ENCODE measurements at places on chromosomes 4 and X.

DNA sequence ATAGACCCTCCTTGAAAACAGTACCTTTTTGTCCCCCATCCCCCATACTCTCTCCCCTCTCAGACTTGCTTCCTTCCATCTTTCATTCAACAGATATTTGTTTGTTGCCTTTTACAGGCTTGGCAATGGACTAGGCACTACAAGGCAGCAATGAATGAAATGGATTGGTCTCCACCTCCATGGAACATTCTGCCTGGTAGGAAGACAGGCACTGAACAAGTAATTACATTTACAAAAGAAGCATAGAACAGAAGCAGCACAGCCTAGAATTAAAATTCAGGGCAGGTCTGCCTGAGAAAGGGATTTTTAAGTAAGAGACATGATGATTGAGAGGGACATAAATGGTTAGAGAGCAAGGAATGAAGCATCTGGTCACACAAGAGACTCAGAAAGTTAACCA lies 346.1 kb downstream of the GRXCR1 start:
- DNase-seq: no peak

DNA sequence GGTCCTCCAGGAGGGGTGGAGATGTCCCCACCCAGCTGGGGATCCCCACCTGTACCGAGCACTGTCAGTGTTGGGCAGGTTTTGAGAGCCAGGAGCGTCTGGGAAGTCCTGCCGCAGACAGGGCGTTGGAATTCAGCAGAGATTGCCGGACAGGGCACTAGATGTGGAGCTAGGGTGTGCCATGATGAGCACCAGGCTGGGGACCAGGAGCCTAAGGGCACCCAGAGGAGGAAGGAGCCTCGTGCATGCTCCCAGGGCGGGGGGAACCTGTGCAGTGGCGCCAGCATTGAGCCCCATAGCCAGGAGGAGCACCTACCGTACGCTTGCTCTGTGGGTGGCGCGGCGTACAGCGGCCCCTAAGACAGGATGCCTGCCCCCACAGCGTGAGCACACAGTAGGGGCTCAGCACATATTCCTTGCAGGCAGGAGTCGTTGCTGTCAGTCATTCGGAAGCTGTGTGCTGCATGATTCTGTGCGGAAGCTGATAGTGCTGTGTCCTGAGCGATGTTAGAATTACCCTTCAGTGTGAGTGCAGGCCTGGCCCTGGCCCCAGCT lies 18.8 kb upstream of the TADA2B start:
- no peak for DNase-seq

GRCh38 chrX:101078716-101079598 lies at the start of gene TMEM35A:
Gene TMEM35A (plus strand): TSS chrX:101078879. CDS start chrX:101079003, 124 bp downstream.
- no peak for DNase-seq

- no peak for DNase-seq
Measured at GRCh38 chr4:151692821-151693673, 67.8 kb downstream of the GATB start.

DNA sequence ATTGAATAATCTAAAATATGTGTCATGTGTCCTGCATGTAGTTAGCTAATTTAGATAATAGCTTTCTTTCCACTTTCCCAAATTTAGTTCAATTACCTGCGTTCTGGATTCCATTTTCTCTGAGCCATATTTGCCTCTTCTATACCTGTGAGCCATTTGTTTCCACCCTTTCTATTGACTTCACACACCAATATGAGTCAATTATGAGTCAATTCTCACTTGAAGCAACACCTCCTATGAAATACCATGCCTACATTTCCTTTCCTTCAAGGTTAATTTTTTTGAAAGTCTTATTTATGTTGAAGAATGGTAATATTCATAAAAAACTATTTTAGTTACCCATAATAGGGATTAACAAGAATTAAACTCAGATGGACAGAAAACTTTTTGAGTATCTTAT lies 25.8 kb downstream of the NPY2R start:
- DNase-seq: no peak

DNA sequence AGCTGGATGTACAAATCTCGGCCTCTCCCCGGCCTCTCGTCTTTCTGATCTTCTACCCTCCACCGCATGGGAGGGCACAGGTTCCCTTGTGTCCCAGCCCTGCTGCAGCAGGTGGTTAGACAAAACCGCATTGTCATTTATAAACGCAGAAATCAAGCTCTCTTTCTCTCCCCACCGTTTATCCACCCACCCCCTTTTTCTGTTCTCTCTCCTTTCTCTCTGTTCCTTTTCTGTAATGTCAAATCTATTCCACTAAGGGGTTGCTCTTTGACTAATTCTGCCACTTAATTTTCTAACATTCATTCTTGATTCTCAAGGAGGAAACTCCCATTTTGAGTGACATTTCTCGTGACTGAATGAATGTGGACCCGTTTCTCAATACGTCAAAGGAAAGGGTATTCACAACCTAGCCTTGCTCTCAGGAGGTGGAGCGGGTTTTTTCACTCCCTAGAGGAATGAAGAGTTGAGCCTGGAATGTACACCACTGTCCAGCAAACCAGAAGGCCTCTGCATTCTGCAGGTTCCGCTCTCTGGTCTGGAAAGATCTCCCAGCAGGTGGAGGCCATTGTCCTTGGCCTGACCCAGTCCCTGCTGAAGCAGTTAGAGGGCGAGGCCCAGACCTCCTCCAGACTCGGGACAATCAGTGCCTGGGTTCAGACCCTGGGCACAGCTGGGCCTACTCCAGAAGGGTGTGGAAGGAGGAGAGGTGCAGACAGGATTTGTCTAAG lies 70.9 kb upstream of the ENPP6 start:
- no peak for DNase-seq

- no peak for DNase-seq
Measured at GRCh38 chr4:24890561-24891126, 22.2 kb downstream of the CCDC149 start.

- DNase-seq: no peak
Measured at GRCh38 chr4:137394018-137394417, 138.3 kb downstream of the PCDH18 start.

DNA sequence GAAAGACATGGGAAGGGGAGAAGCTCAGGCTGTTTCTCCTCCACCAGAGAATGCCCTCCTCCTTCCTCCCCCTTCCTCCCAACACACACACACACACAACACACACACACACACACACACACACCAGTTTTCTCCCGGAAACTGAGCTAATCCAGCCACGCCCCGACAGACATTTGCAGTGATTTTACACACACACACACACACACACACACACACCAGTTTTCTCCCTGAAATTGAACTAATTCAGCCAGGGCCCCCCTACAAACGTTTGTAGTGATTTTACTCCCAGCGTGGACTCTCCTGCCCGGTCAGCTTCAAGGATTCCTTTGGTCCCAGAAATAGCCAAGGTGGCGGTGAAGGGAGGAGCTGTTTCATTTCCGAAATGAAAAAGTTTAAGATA lies 32.9 kb upstream of the STX18 start:
- no peak for DNase-seq

DNA sequence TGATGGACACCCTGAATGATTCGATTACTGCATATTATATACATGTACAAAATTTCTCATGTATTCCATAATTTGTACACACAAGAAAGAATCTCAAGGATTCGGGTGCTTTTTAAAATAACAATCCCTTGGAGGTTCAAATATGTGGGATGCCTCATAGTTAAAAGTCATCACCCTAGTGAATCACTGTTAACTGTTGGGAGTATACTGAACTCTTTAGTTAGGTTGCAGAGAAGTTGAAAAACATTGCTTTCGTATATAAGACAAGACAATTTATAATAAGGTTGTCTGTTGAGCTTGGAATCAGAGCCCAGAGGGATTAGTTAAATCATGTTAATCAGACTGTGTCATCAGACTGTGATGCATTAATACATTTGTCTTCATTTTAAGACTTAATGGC lies 15.6 kb downstream of the DCK start:
- no peak for DNase-seq

DNA sequence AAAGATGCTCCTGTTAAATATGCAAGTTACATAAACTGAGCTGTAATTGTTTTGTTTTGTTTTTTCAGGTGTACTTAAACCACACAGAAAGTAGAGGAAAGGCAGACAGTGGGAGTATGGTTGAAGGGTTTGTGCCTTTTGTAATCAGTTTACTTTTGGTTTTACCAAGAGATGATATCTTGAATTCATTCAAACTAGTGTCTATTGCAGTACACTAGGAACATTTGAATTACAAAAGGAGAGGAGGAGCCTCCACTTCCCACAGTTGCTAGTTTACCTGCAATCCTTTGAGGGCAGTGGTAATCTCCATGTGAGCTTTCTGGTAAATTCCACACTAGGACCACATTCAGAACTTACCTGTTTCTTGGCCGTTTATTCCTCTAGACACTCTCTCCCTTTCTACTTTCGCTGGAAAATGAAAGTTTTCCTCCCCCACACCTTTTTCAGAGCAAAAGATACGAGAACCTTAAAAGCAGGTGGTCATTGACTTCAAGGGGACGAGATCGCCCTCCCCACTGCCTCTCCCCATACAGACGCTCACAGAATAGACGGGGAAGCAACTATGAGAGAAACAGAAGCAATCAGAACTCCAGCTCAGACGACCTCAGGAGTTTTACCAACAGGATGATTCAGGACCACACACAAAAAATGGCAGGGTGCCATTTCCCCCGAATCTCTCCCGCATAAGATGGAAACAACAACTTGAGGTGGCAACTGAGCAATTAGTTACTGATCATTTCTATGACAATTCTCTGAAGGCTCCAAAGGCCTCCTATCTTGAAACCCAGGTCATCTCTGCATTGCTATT lies 3.3 kb downstream of the RBM47 start:
- no peak for DNase-seq

DNA sequence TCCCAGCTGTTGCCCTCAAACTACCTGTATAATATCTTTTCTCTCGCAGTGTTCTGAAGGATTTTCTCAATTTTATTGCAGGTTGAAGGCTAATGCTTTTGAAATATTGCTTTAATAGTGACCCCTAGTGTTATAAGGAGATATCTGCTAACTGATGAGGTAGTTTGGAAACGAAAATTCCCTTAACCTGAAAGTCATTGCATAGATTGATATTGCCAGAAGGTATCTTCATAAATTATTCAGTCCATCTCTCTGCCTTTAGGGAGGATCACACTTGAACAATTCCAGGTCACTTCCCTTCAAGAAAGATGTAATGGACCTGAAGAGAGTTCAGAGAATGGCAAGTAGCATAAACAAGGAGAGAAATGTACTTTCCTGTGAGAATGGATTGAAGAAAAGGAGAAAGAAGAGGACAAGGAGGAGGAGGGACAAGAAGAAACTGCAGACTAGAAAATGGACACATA lies 44.1 kb downstream of the TIGD4 start:
- DNase-seq: no peak

GRCh38 chrX:70480660-70481018 lies 36.0 kb downstream of the DLG3 start:
- DNase-seq: no peak

DNA sequence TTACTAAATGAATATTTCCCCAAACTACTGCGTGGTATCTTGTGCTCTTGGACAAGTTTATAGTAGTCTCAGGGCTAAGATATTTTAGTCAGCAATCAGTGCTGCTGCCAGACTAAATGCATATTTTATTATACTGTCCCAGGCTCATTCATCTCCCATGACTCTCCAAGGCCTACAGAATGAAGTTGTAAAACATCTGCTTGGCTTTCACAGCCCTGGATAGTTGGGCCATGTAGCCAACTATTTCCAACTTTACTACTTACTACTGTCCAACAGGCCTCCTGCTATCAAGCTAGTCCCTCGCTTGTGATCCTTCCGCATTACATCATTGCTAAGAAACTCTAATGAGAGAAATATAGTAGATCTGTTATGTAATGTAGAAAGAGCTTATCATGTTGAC lies 31.4 kb downstream of the MAGEB16 start:
- no peak for DNase-seq

DNA sequence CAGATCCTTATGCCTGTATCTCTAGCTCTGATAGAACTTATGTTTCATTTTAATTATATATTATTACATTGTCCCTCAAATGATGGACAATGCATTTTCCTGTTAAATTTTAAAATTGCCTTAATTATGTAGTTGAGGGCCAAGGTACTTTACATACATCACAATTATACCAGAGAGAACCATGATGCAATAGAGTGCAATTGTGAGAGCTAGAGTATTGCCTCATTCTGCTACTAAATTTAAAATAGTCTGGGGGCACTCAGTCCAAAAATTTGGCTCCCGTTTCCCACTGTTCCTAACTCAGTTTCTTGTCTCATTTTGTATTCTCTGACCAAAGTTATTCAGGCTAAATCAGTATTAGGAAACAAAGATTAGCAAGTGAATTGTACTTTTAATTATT lies 378.5 kb upstream of the ZFP42 start:
- no peak for DNase-seq

GRCh38 chr4:102321260-102321995 lies 23.9 kb downstream of the SLC39A8 start:
- DNase-seq: no peak

- no peak for DNase-seq
Measured at GRCh38 chr4:58507079-58507478, 1396.9 kb upstream of the IGFBP7 start.

DNA sequence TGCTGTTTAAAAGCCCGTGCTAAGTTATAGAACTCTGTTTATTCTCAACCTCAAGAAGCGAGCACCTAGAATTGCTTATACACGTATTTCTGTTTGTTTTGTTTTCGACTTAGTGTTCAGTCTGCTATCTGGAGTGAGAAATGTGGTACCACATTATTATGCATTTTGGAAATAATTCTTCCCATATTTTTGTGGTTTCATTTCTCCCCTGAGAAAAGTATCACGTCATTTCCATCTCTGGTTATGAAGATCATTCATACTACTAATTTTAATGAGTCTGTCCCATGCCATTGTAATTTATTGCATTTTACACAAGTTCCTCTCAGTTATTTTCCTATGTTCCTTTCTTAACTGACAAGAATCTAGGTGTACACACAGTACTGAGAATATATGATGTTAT lies 186.0 kb downstream of the DCHS2 start:
- DNase-seq: no peak

- DNase-seq: no peak
Measured at GRCh38 chr4:141130947-141131605, 2.2 kb downstream of the RNF150 start.

- no peak for DNase-seq
Measured at GRCh38 chr4:126544276-126544675, 1088.5 kb upstream of the INTU start.

All from stimulated activated CD8-positive, alpha-beta memory T cell treated with anti-CD3 and anti-CD28 coated beads, Interleukin-4, amount 100 ng/mL, for 1 hour (primary cell).